ENCODE measurements at places on chromosomes 16 and 17.

- DNase-seq, result no peak
These were observed 7.2 kb downstream of the RAB11FIP4 start for GRCh38 chr17:31398381-31399311.

DNA sequence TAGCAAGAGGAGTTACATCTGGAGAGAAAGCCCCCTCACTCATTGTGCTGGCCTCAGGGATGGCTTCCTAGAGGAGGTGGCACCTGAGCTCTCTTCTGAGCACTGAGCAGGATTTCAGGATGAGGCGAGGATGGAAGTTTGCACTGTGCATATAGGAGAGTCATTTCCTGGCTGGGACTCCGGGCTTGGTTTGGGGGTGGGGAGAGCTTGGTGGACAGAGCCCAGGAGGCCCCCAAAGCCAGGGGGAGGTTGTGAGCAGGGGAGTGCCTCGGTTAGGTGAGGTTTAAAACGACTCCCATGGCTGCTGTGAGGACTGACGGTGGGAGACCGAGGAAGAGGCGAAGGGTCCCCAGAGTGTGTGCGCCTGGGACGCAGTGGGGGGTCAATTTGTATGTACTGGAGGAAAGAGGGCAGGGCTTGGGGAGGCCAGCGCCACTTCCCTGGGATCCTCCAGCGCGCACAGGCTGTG lies 1.2 kb downstream of the CAMKK1 start:
- DNase-seq, result no peak

DNA sequence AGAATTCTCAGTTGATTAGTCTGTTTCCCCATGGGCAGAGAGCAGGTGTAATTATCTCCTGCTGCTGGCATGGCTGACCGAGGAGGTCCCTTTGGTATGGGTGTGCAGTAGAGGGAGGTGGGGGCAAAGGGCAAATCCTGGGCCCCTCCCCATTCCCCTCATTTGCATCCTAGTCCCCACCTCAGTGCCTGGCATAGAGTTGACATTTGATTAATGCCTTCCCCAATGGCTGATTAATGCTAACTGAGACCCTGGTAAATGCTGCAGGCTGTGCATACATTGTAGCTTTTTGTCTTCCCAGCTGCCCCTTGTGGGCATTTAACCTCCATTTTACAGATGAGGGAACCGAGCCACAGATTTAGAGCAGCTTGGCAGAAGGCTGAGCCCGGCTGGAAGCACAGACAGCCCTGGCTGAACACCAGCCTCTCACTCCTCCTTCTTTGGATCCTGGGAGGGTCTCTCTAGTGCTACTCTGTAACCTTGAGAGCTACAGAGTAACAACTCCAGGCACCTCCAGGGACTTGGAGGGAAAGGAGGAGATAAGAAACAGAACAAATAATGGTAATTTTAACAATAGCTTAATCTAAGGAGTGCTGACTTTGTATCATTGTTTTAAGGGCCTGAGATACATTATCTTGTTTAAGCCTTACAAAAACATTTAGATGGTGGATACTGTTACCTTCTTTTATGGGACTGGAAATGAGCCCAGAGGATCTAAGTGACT lies 5.1 kb downstream of the PLCG2 start:
- no peak for DNase-seq

DNA sequence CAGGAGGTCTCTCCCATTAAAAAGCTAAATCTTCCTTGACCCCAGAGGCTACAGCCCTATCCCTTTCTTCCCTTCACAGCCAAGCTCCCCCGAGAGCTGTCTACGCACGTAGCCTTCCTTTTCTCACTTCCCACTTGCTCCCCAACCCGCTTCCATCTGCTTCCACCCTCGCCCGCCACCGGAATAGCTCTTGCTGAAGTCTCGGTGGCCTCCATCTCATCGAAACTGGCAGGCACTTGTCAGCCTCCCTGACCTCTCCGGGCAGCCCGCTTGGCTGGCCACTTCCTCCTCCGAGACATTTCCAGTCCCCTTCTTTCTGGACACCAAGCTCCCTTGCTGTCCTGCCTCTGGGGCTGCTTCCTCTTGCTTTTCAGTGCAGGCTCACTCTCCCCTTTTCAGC lies 10.7 kb upstream of the EPOP start:
- no peak for DNase-seq

DNA sequence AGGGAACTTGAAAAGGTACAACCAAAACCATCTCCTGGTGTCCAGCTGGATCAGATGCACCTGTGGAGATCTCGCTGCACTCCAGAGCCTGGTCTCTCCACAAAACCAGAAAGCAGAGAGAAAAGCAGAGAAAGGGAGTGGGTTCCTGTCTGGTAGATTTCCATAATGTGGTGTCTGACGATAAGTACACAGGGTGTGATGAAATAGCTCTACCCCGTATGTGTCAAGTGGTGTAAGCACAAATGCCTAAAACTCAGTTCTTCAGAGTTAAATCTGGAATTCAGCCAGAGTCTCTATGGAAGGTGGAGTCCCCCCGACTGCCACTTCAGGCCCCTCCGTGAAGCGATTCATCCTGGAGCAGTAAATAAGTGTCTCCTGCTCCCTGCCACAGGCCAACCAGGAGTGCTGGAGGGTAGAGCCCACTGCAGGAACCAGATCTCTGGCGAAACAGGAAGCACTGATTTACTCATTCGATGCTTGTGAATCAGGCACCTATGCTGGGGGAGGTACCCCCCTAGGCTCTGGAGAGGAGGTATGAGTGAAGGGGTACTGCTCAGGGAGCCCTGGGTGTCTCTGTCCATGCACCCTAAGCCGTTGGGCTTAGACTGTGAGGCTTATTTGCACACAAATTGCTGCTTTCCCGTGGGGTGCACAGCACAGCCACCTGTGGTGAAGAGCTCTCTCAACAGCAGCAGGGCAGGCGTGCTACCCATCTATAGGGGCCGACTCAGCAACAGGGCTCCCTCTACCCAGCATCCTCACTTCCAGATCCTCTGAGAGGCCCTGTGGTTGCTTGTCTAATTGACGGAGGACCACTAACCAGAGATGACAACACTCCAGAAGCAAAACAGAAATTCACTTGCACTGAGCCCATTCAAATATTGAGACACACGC lies 97.1 kb upstream of the MYOCD start:
- no peak for DNase-seq

GRCh38 chr17:28612936-28613872 lies 781 bp downstream of the RSKR start:
- no peak for DNase-seq

GRCh38 chr17:31857920-31858641 lies 963 bp downstream of the COPRS start:
- DNase-seq, result no peak

- peak; percentile 3 for DNase-seq
These were observed 29.9 kb downstream of the PARN start for GRCh38 chr16:14600164-14600563.

GRCh38 chr16:64397042-64397441 lies 724.8 kb downstream of the CDH11 start:
- DNase-seq, result no peak

DNA sequence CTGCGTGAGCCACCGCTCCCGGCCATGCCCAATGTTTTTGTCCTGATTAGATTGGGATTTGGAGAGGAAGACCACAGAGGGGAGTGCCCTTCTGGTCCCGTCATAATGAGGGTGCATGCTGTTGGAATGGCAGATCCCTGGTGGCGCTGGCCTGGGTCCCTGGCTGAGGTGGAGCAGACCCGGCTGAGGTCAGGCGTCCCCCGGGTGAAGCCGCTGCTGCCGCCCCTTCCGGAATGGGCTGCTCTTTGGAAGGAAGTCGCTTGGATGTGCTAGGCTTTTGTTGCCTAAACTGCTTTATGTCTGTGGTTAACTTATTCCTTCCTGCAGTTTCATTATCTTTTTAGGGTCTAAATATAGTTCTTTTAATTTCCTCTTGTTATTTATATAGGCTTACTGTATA lies 120.3 kb upstream of the CHMP6 start:
- peak; percentile 29 for DNase-seq

DNA sequence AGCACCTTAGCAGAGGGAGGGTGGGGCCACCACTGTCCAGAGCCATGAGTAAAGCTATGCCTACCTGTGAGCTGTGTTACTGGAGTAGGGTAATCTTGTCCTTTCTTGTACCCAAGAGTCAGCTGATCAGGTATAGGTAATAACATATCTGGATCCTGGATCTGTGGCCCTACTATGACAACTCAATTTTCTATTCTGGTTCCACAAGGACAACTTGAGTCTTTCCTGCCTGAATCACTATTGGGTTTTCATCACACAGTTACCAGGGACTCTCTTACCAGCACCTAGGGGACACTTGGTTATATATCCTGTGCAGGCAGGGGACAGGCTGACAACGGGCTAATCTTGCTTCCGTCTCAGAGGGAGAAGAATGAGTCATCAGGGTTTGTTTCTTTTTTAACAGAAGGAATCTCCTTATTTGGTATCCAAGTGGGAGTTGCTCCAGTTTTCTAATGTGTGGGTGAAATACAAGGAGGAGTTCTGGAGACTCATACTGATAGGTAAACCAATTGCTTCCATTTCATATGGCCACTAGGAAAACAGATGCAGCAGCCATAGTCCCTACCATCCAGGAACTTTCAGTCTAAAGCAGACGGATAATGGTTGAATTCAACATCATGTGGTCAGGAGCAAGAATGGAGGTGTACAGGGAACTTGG lies 6.8 kb downstream of the ZNF267 start:
- DNase-seq, result no peak

DNA sequence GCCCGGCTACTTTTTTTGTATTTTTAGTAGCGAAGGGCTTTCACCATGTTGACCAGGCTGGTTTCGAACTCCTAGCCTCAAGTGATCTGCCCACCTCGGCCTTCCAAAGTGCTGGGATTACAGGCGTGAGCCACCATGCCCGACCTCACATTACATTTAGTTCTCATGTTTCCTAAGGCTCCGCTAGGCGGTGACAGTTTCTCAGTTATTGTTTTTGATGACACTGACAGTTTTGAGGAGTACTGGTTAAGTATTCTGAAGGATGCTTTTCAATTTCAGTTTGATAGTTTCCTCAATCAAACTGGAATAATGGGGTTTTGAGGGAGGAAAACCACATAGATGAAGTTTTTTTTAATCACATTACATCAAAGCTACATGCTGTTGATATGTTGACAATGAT lies 1028.5 kb downstream of the CDH8 start:
- no peak for DNase-seq
